ENCODE measurements at places on chromosomes 1 and 21. TPM values are rescaled to one million over a fixed set of nuclear protein-coding genes. Genes with fewer than 3 reads are reported as not detected.

Gene KNCN
- polyA plus RNA-seq, result not detected

DNA sequence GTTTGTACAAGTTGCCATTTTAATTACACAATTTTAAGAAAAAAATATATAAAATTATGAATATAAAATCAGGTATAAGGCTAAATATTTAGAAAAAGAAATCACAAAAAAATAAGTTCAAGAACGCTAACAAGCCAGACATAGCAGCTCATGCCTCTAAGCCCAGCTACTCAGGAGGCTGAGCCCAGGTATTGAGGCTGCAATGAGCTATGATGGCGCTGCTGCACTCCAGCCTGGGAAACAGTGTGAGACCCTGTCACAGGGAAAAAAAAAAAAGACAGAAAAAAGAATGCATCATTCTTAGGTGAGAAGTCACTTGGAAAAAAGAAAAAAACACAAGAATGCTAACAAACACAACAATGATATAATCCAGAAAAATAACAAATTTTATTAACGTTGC is 112.3 kb upstream of the PRDX6 start:
- DNase-seq, result no peak

DNA sequence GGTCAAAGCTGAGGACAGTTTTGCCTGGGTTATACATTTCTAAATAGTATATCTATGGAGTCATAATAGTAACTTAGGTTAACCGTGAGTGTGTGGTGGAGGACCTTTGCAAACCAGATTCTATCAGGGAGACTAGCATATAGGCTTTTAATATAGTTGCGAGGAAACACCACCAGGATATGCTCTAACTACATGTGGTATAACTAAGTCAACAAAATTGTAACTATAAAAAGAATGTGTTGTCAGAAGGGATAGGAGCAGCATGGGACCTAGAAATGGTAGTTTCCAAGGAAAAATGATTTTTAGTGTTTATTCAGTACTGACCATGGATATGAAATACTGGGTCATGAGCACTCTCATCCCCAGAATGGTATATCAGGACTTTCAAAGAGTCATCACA is 338.1 kb downstream of the TGFB2 start:
- no peak for DNase-seq

- DNase-seq, result peak; percentile 99
Observed at GRCh38 chr1:44807364-44808062, 362 bp upstream of the DYNLT4 start.

DNA sequence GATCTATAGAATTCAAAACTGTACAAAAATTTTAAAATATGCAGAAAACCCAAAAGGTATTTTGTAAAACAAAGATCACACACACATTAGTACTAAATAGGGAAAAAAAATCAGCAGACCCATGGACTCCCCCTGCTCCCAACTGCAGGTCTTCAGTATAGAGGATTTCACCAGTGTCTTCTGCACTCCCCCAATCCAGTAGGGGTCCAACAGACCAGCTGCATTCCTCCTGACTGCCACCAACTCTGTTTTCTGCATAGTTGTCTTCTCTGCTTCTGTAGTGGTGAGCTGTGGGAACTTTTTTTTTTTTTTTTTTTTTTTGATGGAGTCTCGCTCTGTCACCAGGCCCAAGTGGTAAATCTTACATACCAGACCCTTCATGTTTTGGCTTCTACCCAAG is 21.9 kb downstream of the CLCA2 start:
- DNase-seq, result no peak

DNA sequence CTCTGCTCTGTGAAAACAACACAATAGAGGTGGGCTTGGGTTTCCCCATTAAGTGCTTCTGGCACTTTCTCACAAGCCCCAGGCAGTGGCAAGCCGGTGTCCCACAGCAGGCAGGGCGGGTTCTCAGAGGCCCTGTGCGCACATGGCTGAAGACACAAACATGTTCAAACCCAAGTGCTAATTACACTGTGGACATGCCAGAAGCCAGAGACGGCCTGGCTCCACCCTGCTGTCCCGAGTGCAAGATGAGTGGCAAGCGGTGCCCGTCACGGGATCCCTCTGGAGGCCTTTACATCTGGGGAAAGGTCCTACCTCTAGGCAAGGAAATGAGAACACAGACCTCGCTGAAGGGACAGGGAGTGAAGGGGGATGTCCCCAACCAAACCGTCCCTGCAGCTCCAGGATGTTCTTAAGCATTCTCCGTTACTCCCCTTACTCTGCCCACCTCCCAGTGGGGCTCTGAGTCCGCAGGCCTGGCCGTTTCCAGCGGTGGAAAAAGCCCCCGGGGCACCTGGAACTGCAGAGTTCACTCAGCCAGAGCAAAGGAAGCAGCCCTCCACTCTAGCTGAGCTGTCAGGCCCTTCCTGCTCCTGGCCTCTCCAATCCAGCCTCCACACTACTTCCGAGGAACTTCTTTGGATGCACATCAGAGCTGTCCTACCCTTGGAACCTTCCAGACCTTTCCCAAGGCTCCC is 57.4 kb downstream of the SLC66A1 start:
- no peak for DNase-seq

Gene SELP
- 0.84 TPM for polyA plus RNA-seq

Gene PYCR2
- polyA plus RNA-seq, result 77.5 TPM

Gene TMPRSS2
- not detected for polyA plus RNA-seq

- no peak for DNase-seq
Observed at GRCh38 chr1:44521378-44522080, 116.5 kb downstream of the RNF220 start.

DNA sequence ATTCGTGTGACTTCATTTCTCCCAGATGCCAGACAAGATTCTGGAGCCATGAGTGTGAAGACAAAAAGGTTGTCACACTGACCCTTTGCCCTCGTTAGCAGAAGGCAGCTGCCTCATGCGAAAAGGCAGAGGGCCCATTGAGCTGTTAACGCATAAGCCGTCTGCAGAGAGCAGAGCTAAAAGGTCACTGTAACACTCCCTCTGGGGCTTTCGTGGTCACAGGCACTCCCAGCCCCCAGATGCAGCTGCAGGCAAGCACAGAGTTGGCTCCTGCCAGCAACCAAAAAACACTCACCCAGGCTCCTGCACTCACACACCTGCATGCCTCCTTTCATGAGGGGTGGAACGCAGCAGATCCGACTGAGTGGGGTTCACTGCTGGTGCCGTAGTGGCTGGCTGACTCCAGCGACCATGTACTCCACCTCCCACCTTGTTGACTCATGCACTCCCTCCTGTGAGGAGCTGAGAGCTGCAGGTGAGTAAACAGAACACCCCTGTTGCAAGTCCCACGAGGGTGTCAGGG is 287.5 kb downstream of the SMYD3 start:
- no peak for DNase-seq

- no peak for DNase-seq
Observed at GRCh38 chr1:19688041-19688842, 23.6 kb downstream of the HTR6 start.

DNA sequence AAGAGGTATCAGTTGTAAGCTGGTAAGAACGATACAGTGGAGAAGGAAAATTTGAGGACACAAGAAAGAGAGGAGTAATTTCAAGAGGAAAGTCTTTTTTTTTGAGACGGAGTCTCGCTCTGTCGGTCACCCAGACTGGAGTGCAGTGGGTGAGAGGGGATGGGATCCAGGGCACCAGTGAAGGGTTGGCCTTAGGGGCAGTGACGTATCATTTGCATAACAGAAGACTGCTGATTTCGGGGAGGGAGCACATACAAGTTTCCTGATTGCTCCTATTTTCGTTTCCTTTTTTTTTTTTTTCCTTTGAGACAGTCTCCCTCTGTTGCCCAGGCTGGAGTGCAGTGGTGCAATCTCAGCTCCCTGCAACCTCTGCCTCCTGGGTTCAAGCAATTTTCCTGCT is 4.2 kb downstream of the S100A13 start:
- DNase-seq, result peak; percentile 57

Gene ATG4C
- polyA plus RNA-seq, result 2.1 TPM

DNA sequence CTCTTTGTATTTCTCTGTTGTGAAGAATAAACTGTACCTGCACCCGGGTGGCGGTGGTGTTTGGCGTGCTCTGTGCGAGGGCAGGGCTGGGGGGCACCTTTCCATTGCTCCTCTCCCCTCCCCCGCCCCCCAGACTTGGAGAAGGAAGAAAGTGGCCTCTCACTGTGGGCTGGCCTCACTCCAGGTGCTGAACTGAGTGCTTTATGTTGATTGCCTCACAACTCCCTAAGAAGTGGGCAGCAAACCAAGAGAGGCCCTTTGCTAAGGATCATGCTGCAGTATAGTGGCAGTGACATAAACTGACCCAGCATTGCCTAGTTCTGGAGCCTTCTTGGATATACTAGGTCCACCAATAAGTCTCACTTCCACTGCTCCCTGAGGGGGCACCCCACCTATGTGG is 20.2 kb downstream of the A3GALT2 start:
- DNase-seq, result no peak

DNA sequence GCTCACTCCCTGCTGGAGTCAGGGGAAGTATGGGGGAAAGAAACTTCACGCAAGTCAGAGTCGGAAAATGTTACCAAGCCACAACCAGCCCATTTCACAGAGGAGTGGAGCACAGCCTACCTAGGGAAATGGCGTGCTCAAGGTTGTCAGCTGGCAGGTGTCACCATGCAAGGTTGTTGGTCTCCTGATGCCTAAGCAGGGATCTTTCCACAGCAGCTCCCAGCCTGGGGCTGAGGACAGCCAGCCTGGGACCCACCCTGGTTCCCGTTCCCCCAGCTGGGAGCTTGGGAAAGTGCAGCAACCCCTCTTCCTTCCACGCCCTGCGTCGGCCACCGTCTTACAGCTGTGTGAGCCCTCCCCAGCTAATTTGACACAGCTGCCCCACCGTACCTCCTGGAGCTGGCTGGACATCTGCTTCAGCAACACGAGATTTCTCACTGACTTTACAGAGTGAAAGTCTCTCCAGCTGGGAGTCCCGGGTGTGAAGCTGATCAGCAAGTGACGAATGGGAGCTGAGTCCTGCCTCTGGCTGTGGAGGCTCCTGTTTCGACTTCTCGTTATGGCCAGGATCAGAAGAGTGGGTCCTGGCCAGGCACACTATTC is 224.6 kb upstream of the RAB4A start:
- DNase-seq, result no peak

- DNase-seq, result no peak
Observed at GRCh38 chr1:1876335-1876930, 14.5 kb downstream of the GNB1 start.

DNA sequence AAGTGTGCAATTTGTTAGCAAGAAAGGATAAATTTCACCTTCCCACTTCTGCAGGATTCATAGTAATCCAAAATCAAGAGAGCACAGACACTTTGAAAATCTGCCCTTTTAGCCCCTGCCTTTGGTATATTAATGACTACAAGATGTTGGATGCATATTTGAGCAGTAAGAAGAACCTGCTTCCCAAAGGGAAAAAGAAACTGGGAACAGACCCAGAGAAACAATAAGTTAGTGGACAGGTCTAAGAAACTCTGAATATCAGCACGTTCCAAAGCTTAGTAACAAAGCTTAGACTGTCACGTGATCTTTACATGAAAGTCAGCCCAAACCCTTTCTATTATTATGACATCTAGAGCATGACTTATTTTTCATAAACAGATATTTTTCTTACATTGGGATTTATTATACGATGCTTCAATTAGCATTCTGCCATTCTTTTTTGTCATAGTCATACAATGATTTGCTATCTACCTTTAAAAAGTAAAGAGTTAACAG is 390.9 kb upstream of the ADGRL2 start:
- DNase-seq, result no peak

GRCh38 chr1:86504895-86505563 is 36.3 kb downstream of the CLCA1 start:
- DNase-seq, result no peak

DNA sequence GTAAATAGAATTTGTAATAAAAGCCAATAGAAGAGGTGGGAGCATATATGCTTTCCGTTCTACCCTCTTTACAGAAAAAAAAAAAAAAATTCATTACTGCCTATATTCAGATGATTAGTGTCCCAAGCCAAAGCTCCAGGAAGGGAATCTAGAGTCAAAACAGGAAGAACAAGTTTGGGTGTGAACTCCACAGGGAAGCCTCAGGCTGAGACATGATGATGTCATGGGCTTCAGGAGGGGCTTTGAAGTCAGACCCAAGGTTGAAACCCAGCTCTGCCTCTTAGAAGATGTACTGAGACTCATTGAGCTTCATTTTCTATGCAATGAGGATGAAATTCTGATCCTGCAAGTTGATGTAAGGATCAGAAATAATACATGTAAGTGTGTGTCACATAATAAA is 250.0 kb upstream of the ADGRL2 start:
- no peak for DNase-seq

Gene CNR2
- polyA plus RNA-seq, result 0.08 TPM

GRCh38 chr1:193070386-193070753 is 11.0 kb downstream of the RO60 start:
- DNase-seq, result no peak

DNA sequence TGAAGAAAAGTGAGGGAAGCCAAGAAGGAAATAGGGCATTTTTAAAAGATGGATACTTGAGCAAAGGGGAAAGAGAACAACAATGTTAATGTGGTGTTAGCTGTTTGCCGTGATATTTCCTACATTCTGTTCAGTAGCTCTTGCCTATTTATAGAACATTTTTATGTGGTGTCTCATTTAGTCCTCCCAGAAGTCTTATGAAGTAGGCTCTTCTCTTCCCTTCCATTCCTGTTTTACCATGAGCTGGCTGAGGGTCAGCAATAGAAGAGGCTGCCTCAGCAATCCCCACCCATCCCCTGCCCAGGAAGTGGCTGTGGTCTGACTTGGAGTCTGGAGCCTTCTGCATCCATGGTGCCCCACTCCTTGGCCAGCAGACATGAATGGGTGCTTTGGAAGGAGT is 60.1 kb downstream of the KIAA0040 start:
- DNase-seq, result no peak

Gene CATSPERE
- polyA plus RNA-seq, result not detected

DNA sequence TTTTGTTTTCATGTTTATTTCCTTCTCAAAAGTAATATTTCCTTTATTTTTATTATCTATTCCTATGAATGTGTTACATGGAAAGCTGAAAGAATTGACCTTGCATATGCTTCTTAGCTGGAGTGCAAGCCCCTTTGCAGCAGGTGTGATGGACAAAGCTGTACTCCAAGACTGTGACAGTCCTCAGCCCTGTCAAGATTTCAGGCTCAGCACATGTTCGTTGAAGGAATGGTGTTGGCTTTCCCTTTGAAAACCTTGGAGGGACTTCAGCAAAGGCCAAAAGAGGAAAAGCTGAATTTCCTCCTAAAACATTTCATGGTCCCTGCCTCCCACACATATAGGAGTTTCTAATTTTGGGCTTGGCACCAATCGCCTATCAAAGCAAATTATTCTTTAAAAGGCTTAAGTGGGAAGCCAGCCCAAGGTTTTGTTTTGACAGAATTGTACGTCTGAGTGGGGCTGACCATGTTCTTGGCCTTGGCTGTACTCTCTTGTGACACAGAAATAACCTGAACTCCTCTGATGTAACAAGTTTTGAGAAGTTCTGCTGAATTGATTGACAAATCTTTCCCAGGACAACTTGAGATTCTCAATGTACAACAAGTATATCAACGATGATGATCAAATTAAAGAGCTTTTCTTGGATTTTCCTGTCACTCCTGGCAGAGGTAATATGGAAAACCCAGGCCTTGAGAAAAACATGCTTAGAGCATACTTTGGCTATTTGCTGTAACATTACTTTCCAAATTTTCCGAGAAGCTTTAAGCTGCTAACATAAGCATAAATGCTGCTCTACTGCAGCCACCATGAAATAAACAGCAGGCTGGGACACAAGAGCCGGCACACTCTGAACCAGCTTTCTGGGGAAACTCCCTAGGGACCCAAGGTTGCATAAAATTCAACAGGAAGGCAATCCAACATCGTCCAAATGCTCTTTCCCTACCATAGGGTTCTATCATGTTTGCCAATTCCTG is 135.7 kb upstream of the ZNF648 start:
- DNase-seq, result peak; percentile 11
